ENCODE measurements at places on chromosomes 6 and 20.

- DNase-seq, result peak; percentile 76
These were observed 1729.5 kb downstream of the GRIK2 start for GRCh38 chr6:103122766-103123601.

DNA sequence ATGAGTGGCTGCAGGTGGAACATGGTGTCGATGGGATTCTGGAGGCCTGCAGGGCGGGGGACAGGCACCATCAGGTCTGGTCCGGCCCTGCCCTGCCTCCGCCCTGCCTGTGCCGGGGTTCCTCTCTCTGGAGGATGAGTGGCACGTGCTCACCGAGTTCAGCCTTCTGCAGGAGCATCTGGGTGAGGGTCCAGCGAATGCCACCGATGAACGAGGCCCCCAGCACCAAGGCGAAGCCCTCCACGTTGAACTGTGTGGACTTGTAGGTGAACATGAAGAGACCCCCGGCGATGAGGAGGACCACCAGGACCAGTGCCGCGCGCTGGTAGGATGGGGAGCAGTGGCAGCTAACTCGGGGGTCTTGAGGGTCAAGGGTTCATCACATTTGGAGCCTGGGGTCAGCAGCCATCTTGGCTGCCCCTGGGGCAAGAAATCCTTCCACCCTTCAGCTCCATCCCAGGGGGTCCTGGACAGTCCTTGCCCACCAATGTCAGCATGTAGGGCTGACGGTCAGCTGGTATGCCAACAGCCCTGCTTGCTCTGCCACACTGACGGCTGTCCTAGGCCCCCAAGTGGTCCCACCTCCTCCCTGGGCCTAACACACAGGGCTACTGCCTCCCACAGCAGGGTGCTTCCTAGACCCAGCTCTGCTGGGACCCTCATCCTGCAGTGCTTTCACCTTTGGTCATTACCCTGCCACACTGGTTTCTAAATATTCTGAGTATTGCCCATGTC lies 46.8 kb upstream of the CDH22 start:
- DNase-seq, result no peak

DNA sequence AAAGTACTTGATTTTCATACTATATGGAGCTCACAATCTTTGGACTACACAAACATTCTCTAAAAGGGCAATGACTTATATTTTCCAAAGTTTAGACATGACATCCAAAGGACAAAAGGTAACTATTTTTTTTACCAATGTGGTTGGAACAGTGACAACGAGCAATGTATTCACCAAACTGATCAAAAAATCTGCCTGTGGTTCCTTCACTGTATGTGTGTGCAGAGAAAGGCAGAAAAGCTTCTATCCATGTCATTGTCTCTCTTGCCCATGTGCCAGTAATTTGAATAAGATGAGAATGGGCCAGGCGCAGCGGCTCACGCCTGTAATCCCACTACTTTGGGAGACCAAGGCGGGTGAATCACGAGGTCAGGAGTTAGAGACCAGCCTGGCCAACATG lies 25.5 kb downstream of the MCUR1 start:
- DNase-seq, result no peak

GRCh38 chr20:965956-966355 lies 36.2 kb downstream of the RSPO4 start:
- DNase-seq, result no peak

GRCh38 chr6:25002326-25003091 lies 66.7 kb upstream of the RIPOR2 start:
- no peak for DNase-seq

Data from iPS-NIHi11 (cell line).